ENCODE measurements at places on chromosomes 3 and 15.

DNA sequence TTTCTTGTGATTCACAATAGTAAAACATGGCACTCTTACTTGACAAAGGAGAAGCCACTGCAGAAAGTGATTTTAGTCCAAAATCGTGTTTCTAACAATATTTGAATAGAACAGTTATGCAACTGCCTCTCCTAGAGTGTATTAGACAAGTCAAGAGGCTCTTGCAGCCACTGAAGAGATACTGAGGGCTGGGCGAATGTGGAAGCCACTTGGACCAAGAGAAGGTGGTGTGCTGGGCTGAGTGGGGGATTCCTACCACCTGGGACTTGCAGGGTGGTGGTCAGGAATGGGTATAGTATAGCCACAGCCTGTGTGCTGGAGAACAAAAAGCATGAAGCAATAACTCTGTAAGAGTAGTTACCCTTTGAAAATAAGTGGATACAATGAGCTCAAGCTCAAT lies 223.8 kb upstream of the DNAJC19 start:
- DNase-seq, result no peak

- DNase-seq, result no peak
These were observed 44.6 kb downstream of the FMN1 start for GRCh38 chr15:33149919-33150318.

GRCh38 chr3:60333710-60334109 lies 917.5 kb downstream of the FHIT start:
- DNase-seq, result no peak

DNA sequence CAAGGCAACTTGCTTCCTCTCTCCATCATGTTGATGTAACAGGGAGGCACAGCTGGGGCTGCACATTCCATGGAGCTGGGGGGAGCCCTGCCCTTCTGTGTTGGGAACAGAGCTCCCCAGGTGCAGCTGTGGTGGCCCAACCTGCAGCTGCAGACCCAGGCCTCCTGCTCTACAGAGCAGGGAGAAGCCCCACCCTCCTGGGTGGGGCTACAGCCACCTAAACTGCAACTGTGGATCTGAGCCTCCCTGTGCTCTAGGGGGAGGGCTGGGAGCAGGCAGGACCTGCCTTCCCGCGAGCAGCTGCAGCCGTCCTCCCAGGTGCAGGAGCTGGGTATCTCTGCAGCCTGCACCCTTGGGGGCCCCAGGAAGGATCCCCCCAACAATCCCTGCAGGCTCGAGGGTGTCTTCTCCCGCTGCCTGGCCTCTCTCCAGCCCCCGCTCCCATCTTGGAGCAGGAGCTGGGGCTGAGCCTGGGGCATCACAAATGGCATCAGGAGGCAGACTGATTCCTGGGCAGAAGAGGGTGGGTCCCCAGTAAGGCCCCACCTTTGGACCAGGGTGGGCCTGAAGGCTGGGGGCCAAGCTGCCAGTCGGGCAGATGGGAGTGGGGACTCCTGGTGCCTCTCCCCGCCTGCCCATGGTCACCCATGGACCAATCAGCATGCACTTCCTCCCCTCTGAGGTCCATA lies 7.4 kb downstream of the LRRC58 start:
- no peak for DNase-seq

GRCh38 chr15:26103002-26103404 lies 239.9 kb upstream of the ATP10A start:
- DNase-seq, result no peak

GRCh38 chr3:147423798-147424580 lies 14.8 kb downstream of the ZIC1 start:
- DNase-seq, result no peak

- DNase-seq, result no peak
These were observed 13.1 kb upstream of the DNASE1L3 start for GRCh38 chr3:58223855-58224254.

DNA sequence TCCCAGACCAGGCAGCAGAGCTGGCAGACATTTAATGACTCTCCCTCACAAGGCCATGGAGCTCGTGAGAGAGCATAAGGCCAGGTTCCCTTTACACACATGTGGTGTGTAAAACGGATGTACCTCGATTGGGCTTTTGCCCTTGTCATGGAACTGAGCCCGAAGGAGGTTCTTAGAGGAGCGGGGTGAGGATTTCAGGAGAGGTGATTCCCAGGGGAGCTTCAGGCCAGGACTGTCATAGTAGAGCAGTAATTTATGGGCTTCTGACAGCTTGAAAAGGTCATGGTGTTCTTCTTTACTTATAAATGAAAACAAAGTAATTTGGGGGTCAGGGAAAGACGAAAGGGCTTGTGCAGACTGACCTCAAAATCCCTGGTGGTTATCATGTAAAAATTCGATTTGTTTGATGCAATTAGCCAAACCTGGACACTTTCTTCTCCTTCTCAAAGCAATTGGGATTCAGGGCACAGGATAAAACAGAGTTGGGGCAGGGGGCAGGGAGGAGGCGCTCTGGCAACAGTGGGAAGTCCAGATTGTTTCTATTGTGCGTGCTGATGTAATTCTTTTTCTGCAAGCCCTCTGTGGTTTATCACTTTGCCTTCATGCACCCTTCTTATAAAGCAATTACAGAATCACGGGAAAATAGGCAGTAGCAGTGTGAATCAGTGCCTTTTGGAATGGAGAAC lies 51.0 kb downstream of the CACNA1D start:
- no peak for DNase-seq

Measured in stimulated activated CD8-positive, alpha-beta memory T cell treated with anti-CD3 and anti-CD28 coated beads, Interleukin-2, amount 100 ng/mL, for 1 hour (primary cell).